ENCODE measurements at places on chromosomes 12 and 14. TPM values are rescaled to one million over a fixed set of nuclear protein-coding genes. Genes with fewer than 3 reads are reported as not detected.

Gene CBLN3
- total RNA-seq = 1.5 TPM

Gene HOXC5
- total RNA-seq = under 0.01 TPM

Gene CFAP73
- not detected for total RNA-seq

Gene FICD
- total RNA-seq = 16.6 TPM

Gene TDP1
- 23.4 TPM for total RNA-seq
